ENCODE measurements at places on chromosomes 2 and 18.

- no peak for DNase-seq
Observed at GRCh38 chr18:63070767-63071502, 248.6 kb downstream of the BCL2 start.

DNA sequence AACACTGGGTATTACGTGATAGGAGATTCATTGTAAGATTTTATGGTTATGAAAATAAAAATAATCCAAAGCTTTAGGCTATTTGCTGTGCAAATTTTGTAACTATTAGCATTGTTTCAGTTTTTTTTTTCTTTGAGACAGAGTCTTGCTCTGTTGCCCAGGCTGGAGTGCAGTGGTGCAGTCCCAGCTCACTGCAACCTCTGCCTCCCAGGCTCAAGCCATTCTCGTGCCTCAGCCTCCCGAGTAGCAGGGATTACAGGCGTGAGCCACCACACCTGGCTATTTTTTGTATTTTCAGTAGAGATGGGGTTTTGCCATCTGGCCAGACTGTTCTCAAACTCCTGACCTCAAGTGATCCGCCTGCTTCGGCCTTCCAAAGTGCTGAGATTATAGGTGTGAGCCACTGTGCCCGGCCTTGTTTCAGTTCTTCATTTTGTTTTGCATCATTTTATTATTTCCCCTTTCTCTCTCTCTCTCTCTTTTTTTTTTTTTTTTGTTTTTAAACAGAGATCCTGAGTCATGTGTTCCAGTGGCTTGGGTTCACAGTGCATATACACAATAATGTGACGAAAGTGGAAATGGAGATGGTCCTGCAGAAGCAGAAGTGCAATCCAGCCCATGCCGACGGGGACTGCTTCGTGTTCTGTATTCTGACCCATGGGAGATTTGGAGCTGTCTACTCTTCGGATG, 25.8 kb downstream of the CASP10 start:
- DNase-seq, result no peak

DNA sequence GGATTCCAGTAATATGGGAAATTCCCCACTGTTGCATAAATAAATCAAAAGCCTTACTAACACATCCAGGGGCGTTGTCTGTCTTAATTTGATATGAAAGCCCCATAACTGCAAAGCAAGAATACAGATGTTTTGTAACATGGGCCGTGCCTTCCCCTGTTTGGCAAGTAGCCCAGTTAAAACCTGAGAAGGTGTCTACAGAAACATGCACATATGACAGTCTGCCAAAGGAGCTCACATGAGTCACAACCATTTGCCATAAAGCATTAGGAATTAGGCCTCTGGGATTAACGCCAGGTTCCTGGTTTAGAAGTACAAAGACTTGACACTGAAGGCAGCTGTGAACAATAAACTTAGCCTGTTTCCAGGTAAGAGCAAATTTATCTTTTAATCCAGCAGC, 43.1 kb upstream of the LONRF2 start:
- DNase-seq, result peak; percentile 68

DNA sequence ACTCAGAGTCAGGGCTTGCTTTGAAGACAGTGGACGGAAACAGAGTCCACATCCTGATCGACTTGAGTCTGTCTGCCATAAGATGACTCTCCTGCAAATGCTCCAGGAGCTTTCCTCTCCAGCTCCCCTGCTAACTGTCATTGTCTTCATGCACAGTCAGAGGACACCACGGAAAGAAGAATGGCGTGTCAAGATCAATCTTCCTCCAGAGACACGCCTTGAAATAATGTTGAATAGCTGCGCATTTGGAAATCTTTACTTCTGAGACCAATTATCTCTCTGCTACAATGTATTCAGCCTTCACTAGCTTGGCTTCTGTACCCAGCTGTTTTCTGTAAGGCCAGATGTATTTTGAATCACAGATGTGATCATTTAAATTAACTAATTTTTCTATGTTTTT, 457.2 kb downstream of the CDH2 start:
- no peak for DNase-seq

GRCh38 chr2:226622484-226622883, 177.1 kb downstream of the IRS1 start:
- peak; percentile 12 for DNase-seq

GRCh38 chr2:227655454-227655853, 11.2 kb upstream of the SCYGR5 start:
- peak; percentile 7 for DNase-seq

DNA sequence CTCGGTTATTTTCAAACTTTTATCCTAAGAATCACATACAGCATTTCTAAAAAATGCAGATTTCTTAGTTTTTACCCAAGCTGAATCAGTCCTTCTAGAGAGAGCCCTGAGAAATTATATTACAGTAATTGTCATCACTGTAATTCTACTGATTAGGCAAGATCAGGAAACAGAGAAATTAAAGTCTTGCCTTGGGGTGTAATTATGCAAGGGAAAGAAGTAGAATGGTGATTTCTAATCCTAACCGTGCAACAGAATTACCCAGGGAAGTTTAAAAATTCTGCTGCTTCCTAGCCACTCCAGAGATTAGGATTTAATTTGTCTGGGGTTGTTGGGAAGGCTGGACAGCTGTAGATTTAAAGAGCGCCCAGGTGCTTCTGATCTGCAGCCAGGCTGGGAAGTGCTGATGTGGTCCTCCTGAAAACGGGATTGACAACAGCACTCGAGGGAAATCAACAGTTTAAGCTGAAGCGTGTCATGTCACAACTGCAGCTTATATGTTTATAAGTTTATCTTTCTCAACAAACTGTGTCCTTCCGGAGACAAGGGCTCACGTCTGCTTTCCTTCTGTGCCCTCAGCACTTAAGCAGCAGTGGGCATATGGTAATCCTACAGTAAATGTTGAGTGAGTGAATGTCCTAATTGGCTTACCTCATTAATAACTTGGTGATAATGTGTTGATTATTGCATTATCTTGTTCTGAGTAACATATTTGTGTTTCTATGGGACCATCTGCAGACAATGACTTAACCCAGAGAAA, 671.9 kb upstream of the SOX11 start:
- no peak for DNase-seq

DNA sequence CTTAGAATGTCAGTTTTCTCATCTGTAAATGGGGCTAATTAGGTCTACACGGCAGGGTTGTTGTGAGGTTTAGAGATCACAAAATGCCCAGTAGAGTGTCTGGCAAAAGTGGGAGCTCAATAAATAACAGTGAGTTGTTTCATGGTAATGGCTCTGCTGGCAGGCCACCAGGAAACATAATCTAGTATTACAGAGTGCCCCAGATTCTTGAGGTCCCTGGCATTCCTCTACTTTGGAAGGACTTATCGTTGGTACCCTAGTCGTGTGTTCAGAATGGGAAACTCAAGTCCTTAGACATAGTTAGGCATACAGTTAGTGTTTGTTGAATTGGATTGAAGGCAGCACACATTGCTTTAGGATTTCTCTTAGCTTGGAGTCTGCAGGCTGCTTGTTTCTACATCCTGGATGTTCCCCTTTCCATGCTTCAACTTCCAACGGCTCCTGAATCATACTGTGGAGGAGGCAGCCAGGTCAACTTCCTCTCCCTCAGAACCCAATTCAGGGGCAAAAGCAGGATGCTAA, 161.5 kb upstream of the FOSL2 start:
- no peak for DNase-seq

DNA sequence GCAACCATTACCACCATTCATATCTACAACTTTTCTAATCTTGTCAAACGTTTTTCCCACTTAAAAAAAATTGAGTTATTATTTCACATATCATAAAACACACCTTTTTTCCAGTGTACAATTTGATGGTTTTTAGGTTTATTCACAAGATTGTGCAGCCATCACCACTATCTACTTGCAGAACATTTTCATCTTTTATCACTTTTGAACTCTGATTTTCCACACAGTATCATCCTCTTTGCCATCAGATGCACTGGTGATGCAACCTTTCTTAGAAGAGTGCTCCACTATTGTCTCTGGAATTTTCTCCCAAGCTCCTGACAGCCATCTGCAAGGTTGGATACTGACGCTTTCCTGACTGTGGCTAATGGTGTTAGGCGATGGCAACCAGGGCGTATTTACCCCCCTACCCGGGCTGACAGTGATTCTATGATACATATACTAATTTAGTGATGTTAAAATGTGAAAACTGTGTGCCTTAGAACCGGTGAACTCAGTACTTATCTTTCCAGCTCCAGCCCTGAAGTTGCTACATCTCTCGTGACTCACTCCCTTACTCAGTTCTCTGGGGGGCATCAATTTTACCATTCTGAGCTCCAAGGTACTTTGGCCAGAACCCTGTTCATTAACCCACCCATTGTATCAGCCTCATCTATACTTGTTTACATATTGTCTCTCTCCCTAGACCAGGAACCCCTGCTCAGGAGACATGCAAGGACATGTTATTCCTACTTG, 105.4 kb upstream of the SPRED2 start:
- DNase-seq, result no peak
